ENCODE measurements at places on chromosomes 4 and X.

GRCh38 chrX:31038575-31039326 lies 33.1 kb downstream of the FTHL17 start:
- peak; percentile 17 for DNase-seq

DNA sequence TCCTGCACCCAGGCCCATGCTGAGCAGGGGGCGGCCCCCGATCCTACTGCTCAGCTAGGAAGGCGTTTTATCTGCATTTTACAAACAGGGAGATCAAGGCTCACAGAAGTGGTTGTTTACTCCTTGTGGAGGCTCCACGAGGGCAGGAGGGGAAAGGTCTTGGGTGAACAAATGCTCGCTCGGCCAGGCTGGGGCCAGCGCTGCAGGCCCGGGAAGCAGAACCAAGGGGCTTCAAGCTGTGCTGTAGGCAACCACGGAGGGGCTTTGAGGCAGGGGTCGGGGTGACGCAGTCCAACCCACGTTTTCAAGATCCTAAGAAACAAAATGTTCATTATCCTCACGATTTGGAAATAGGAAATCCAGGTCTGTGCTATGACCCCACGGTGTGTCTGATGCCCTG lies 125.8 kb downstream of the HMX1 start:
- no peak for DNase-seq

GRCh38 chr4:122480655-122481487 lies 24.3 kb upstream of the IL2 start:
- peak; percentile 14 for DNase-seq

DNA sequence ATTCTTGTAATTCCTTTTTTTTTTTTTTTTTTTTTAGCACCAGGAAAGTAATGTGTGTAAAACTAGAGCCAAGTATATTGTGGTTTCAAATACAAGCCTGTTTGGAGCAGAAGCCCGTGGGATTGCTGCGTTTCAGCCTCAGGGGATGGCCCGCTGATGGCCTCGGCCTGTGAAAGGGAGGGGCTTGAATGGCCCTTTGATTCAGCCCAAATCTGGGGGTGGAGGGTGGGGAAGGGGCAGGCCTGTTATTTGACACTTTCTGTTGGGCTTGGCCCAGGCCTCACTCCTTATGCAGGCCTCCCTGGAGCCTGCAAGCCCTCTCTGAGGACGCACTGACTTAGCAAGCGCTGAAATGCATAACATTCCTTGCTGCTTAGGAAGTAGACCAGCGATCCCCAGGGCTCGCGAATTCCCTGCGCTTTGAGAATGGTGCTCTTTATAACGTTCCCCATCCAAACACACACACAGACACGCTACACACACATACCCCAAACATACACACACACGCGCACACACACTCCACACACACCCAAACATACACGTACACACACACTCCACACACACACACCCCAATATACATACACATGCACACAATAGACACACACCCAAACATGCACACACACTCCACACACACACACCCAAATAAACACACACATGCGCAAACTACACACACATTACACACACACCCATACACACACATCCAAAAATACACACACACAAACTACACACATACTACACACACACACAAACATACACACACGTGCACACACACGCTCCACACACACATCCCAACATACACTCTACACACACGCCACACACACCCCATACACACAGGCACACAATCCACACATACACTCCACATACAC lies 29.6 kb downstream of the TLR10 start:
- no peak for DNase-seq

GRCh38 chr4:94551643-94552564 lies 100.2 kb downstream of the PDLIM5 start:
- DNase-seq: no peak

All from Kasumi-1 (cell line).